EH (cell line): ENCODE measurements at places on chromosomes 13 and 19.

- no peak for DNase-seq
Observed at GRCh38 chr13:59603646-59604045, 560.1 kb downstream of the DIAPH3 start.

GRCh38 chr13:77377016-77377415, 50.1 kb upstream of the MYCBP2 start:
- DNase-seq, result no peak

DNA sequence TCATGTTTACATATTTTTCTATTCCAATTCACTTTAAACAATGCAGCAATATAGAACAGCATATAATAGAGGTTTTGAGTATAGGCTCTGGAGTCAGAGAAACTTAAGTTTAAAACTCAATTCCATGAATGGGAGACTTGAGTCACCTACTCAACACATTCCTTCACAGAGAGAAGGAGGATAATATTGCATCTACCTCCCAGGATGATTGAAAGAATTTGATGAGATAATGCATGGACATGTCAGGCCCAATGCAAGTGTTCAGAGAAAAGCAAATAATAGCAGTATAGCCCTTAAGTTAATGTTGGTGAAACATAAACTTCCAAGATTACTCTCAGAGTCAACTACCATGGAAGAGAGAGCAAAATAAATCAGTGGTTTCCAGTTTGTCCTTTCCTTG, 170.2 kb downstream of the DCLK1 start:
- peak; percentile 29 for DNase-seq

DNA sequence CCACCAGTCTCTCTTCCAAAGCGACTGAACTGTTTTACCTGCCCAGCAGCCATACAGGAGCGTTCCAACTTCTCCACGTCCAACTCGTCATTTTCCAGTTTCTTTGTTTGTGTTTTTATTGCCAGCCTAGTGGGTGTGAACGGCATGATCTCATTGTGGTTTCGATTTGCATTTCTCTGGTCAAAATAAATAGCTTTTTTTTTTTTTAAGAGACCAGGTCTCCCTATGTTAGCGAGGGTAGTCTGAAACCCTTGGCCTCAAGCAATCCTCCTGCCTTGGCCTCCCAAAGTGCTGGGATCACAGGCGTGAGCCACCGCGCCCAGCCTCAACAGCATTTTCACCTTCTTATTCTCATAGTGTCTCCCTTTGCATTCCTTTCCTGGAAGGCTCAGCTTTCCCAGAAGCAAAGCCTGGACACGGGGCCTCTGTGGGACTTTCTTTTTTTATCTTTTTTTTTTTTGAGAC, 4.2 kb upstream of the JSRP1 start:
- peak; percentile 40 for DNase-seq

DNA sequence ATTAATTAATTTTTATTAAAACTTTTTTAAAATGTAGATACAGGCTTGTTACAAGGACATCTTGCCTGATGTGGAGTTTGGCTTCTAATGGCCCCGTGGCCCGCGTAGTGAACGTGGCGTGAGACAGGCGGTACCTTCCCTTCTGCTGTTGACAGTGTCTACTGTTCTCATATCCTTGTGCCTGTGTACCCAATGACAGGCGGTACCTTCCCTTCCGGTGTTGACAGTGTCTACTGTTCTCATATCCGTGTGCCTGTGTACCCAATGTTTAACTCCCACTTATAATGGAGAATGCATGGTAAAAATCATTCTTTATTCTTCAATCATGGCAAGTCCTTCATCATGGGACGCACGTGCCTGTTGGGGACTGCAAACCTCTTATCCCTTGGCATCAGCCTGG, 79.1 kb upstream of the ZNF835 start:
- no peak for DNase-seq

DNA sequence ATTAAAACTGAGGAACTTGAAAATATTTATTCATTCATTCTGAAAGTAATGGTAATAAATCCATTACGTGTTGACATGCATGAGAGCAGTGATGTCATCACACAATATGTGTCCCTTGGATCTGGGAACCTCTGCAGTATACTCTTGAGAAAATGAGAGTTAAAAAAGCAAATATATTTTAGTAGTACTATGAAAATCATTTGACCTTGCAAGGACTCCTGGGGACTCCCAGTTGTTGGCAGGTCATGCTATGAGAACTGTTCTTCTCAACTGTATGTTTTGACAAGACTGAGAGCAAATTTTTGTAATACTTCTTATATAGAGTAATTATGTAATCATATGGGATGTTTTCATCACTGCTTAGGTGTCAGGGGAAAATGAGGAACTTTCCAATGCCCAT, 249.4 kb downstream of the PCCA start:
- DNase-seq, result peak; percentile 41

GRCh38 chr19:55080968-55081769, 5.5 kb downstream of the EPS8L1 start:
- DNase-seq, result peak; percentile 74

DNA sequence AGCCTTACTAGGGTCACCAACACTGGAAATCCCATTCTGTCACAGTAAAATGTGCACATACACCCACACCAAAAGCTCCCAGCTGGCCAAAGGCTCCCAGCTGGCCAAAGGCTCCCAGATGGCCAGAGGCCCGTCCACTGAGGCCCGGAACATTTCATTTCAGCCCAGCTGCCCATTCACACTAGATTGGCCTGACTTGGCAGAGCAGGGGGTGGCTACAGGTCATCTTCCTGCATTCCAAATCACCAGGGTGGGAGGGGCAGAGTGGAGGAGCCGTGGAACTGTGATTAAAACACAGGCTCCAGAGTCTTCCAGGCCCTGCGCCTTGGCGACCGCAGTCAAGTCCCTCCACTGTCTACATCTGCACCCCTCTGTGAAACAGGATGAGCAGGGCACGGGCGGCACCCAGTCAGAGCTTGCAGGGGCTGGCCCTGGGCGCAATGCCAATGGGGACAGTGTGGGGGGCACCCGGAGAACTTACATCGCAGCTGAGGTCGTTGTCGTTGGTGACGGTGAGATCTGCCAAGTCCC, 10.1 kb upstream of the PRKD2 start:
- no peak for DNase-seq

- DNase-seq, result peak; percentile 85
Observed at GRCh38 chr19:17333611-17334413, 843 bp downstream of the ANO8 start.

DNA sequence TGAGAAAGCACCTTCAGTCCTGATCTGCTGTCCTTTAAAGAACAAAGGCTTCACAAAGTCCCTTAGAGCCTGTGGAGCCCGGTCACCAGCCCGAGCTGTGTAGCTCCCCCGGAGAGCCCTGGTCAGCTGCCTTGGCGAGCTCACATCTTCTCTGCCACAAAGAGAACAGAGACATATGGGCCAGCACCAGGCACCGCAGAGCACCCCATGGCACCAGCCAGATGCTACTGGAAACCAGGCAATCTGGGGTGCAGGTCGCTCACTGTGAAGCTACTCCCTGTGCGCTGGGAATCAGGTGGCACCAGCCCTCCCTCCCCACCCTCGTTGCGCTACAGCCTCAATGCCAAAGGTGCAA, 44.3 kb upstream of the F7 start:
- DNase-seq, result no peak
